ENCODE measurements at places on chromosomes 16 and 17.

DNA sequence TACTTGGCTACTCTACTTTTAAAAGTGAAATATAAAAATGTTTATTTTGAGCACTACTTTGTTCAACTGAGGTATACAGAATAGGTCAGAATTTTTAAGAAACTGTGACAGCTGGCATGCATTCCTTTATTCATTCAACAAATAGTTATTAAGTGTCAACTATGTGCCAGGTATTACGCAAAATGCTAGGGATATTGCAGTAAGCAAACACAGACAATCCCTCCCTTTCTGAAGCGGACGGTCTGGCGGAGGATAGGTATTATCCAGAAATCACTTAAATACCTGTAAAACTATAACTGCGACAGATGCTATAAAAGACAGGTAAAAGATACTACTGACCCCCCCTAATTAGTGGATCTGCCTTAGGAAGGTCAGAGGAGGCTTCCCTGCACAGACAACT, 26.1 kb downstream of the METTL16 start:
- no peak for DNase-seq

DNA sequence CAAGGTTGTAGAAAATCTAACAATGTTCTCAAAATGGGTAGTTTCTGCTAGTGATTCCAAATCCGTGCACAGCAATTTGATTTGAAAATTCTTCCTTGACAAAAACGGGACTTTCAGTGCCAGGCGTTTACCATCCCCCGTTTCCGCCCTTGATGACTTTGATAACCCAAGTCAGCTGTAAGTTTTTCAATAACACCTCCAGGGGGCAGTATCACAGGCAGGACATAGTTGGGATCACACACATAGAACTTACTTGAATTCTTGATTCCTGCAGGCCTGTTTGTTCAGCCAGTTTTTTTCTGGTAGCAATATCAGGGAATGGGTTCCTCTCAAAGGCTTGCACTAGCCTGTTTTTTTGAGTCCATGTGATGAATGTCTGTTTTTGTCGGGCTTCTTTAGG, 5.6 kb downstream of the DUXB start:
- DNase-seq: no peak

GRCh38 chr16:11389631-11390565, 44.6 kb downstream of the RMI2 start:
- DNase-seq: no peak

DNA sequence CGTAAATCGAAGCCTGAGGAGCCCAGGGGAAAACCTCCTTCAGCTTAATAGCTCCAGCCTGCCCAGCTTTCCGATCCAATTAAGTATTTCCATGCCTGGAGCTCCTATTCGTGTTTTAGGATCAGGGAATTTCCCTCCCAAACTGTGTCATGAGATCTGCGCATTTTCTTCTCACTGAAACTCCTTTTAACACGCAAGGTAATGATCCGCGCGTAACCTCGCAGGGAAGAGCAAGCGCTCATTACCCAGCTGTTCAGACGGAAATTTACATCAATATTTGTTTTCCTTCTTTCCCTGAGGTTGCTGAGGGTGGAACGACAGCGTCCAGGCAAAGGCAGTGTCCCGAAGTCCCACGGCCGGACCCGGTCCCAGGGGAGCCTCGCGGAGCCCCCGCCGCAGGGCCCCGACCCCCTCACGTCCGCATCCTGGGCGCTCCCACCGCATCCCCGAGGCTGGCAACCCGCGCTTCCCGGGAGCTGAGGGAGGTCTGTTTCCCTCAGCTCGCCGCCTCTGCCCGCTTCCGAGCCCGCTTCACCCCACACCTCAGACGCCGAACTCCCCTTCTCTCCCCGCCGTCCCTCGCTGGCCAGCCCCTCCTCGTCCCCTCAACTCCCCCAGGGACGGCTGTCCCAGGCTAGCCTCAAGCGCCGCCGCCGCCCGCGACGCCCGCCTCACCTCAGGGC, 415 bp downstream of the ABCA5 start:
- no peak for DNase-seq

DNA sequence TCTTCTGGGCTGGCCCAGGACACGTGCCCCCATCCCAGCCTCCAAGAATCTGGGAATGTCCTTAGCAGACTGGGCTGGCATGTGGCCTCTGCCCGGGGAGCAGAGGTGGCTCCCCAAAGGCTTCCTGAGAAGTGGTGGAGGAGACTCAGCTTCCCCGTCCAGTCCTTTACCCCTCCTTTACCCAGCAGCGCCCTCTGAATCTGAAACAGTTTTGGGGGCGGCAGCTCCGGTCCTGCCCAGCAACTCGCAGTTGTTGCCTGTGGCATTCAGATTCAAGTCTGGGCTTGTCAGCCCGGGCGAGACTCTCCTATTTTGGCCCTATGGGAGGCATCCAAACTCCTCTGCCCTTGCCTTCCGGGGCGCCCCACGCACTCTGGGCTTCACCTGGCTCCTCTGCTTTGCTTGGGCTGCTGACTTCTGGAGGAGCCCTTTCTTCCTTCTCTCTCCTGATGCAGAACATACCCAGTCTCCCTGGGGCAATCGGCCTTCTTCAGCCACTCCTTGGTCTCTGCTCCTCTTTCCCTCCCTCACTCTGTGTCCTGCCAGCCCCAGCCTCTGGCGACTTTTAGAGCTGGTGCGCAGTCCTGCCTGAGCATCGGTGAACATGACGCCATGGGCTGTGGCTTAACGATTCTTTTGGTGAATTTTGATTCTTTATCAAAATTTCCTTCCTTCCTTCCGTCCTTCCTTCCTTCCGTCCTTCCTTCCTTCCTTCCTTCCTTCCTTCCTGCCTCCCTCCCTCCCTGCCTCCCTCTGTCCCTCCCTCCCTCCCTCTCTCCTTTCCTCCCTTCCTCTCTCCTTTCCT, 55.2 kb downstream of the CMIP start:
- no peak for DNase-seq

- DNase-seq: no peak
These were observed 11.8 kb downstream of the PRCD start for GRCh38 chr17:76551685-76552084.

DNA sequence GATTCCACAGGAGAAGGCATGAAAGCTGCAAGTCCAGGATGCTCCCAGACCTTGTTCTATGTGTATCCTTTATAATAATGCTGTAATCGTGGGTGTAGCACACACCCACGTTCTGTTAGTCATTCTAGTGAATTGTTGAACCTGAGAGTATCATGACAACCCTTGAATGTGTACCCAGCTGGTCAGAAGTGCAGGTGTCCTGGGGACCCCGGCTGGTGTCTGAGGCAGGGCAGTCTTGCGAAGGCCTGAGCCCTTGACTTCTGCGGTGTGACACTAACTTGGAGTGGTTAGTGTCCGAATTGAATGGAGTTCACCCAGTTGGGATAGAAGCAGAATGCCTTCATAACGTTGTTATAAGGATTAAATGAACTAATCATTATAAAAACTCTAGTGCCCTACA, 218.0 kb upstream of the TNRC6C start:
- no peak for DNase-seq

GRCh38 chr16:7167626-7168025, 165.0 kb upstream of the RBFOX1 start:
- DNase-seq: no peak

GRCh38 chr17:14458724-14459123, 157.8 kb downstream of the HS3ST3B1 start:
- DNase-seq: no peak

- DNase-seq: no peak
These were observed 7.8 kb upstream of the MAPK7 start for GRCh38 chr17:19370493-19370960.

- DNase-seq: no peak
These were observed 943 bp downstream of the CNTROB start for GRCh38 chr17:7932949-7933348.

DNA sequence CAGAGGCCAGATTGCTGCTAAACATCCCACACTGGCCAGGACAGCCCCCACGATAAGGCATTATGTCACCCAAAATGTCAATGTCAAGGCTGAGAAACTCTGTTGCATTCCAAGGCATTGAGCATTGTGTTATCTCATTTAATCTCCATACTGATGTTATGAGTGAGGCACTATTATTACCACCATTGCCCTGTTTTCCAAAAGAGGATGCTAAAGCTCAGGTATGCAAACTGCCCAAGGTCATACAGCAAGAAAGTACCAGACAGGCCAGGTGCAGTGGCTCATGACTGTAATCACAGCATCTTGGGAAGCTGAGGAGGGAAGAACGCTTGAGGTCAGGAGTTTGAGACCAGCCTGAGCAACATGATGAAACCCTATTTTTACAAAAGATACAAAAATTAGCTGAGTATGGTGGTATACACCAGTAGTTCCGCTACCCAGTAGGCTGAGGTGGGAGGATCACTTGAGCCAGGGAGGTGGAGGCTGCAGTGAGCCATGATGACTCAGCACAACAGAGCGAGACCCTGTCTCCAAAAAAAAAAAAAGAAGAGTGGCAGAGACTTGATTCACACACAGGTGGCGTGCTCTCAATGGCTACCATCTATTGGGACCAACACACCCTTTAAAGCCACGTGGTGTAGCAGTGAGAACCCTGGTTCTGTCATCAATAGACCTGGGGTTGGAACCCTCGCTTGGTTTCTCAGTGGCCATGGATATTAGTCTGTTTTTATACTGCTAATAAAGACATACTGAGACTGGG, 58.8 kb upstream of the GRIN2A start:
- DNase-seq: no peak

GRCh38 chr17:34603974-34604373, 24.6 kb downstream of the TMEM132E start:
- DNase-seq: no peak

- DNase-seq: no peak
These were observed 353.3 kb downstream of the SEC14L1 start for GRCh38 chr17:77493901-77494663.

DNA sequence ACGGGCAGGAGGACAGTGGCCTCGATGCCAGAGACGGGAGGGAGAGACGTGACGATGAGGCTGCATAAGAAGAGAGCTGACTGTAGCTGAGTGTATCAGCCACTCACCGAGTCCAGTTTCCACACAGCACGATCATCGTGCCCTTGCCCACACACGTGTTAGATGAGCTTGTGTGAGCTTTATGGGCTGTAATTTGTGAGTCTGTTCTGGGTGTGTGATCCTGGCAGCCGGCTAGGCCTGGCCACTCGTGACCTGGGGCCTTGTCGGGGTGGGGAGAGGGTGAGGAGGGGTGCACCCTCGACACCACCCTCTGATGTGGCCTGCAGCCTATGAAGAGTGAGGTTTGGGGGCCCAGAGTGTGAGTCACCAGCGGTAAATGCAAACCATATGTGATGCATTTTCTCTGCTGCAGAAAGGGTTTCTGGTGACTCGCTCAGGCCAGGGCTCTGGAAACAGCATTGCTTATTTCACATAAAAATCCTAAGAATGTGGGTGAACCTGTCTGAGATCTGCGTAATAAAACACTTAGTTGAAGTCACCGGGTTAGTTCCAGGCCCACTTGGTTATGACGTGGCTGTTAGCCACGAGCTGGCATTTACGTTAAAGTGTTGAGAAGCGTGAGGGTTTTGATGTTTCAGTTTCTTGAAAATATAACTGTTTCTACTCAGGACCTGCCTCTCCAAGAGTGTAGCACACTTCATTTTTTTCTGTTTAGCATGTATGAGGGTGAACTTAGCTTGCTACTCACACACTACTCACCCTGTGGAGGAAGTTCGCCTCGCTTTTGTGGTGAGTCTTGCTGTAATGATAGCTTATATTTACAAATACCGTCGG, 4.2 kb downstream of the METRNL start:
- no peak for DNase-seq

- DNase-seq: no peak
These were observed 2.0 kb upstream of the NXPH3 start for GRCh38 chr17:49573510-49574322.

- no peak for DNase-seq
These were observed 3.6 kb downstream of the STAC2 start for GRCh38 chr17:39222151-39222550.

DNA sequence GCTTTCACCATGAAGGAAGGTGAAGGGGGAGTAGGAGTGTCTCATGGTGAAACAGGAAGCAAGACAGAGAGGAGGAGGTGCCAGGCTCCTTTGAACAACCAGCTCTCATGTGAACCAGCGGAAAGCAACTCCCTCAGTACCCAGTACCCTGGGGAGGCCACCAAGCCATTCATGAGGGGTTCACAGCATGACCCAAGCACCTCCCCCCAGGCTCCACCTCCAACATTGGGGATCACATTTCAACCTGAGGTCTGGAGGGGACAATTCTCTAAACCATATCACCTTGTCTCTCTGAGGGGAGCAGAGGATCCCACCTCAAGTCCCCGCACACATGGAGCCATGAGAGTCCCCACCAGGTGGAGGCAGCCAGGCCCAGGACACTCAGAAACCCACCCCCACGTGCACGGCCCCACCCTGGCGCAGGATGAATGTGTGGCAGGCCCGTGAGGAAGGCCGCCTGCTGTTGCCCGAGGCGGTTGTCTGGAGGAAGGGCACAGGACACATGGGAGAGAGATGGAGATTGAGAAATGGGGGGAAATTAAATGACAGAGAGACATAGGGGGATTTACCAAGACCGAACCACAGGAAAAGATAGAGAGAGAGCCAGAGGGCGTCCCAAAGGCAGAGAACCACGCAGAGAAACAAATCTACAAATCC, 85.9 kb downstream of the TMEM132E start:
- DNase-seq: no peak

DNA sequence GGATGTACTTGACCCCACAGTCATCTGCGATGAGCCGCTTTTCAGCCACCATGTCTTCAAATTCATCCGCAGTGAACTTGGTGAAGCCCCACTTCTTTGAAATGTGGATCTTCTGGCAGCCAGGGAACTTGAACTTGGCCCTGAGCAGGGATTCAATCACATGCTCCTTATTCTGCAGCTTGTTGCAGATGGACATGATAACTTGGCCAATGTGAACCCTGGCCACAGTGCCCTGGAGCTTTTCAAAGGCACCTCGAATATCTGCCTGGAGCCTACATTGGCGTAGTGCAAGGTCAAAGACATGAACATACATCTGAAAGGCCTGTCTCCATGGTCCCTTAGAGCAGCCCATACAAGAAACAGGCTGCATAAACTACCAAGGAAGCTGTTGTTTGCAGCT, 1.8 kb upstream of the TENT4B start:
- DNase-seq: no peak

GRCh38 chr17:73875346-73875745, 231.1 kb upstream of the SDK2 start:
- DNase-seq: no peak

DNA sequence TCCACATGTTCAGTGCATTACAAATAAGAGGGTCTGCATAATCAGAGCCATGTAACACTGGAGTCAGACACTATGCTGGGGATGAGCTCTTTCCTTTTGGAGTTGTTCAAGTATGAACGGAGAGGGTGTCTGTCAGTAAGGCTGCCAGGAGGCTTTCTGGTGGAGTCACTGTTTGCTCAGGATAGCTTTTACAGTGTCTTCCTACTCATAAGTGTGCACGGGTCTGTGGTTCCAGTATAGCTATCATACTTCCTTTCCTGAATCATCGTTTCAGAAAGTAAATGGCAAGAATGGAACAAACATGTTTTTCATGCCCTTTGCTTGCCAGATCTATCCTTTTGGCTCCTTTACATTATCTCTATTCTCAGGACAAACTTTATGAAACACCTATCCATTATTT, 152.7 kb upstream of the CDH11 start:
- no peak for DNase-seq
